ENCODE measurements at places on chromosomes 5 and 9. TPM values are rescaled to one million over a fixed set of nuclear protein-coding genes. Genes with fewer than 3 reads are reported as not detected.
A peak's percentile ranks its signal among the peaks of the same experiment; 100 is the strongest.

RGS7BP gene
- total RNA-seq: 0.11 TPM

SV2C gene
- total RNA-seq: not detected

DMRTA1 gene
- not detected for total RNA-seq

- DNase-seq: no peak
These were observed 93.8 kb upstream of the SEMA6A start for GRCh38 chr5:116668390-116668789.

LTC4S gene
- total RNA-seq: 3.7 TPM

DNA sequence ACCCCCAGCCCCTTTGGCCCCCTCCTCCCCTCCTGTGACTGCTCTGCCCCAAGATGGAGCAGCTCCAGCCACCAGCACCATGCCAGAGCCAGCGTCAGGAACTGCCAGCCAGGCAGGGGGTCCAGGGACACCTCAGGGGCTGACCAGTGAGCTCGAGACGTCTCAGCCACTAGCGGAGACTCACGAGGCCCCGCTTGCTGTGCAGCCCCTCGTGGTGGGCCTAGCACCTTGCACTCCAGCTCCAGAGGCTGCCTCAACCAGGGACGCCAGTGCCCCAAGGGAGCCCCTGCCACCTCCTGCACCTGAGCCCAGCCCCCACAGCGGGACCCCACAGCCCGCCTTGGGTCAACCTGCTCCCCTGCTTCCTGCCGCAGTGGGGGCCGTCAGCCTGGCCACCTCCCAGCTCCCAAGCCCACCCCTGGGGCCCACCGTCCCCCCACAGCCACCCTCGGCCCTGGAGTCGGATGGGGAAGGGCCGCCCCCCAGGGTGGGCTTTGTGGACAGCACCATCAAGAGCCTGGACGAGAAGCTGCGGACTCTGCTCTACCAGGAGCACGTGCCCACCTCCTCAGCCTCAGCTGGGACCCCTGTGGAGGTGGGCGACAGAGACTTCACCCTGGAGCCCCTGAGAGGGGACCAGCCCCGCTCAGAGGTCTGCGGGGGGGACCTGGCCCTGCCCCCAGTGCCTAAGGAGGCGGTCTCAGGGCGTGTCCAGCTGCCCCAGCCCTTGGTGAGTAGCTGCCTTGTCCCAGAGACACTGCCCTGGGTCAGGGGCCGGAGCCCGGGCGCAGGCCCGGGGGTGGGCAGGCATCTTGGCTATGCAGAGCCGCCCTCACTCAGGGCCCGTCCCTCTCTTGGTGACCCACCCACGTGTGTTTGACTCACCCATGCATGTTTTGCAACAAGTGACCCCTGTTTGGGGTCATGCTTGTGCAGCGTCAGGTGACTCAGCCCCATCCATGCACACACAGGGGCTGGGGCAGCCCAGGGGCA, 105.2 kb downstream of the WNK2 start:
- peak; percentile 60 for DNase-seq

- peak; percentile 41 for DNase-seq
These were observed 16.0 kb downstream of the ANXA6 start for GRCh38 chr5:151141535-151141934.

- no peak for DNase-seq
These were observed 159.9 kb downstream of the TSSK1B start for GRCh38 chr5:113274836-113275414.

ACTBL2 gene
- 0.11 TPM for total RNA-seq

GRCh38 chr5:179792612-179793467, 946 bp upstream of the LTC4S start:
- no peak for DNase-seq

LAMC3 gene
- total RNA-seq: not detected

CBY3 gene
- not detected for total RNA-seq
